Stromal cell of bone marrow (primary cell): ENCODE measurements at places on chromosomes 1 and 21.

DNA sequence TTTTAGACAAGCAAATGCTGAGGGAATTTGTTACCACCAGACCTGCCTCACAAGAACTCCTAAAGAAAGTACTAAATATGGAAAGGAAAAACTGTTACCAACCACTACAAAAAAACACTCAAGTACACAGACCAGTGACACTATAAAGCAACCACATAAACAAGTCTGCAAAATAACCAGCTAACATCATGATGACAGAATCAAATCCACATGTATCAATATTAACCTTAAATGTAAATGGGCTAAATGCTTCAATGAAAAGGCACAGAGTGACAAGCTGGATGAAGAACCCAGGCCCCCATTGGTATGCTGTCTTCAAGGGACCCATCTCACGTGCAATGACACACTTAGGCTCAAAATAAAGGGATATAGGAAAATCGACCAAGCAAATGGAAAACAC lies 529.9 kb upstream of the CAMK1G start:
- no peak for DNase-seq

- no peak for DNase-seq
These were observed 6.8 kb upstream of the MYCL start for GRCh38 chr1:39908534-39908933.

DNA sequence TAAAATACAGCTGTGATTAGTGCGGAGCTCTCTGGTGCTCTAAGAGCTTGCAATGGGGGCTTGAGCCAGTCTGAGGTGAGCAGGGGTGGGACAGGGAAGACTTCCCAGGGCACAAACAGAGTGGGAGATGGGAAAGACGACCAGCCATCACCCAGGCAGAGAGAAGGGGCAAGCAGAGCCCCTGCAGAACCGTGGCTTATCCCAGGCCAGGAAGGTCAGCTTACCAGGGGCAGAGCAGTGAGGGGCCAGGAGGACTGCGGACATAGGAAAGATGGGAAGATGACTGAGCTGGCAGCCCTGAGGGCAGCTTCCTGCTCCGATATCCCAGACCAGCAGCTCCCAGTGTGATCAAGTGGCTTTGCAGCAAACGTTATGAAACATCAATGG lies 55.4 kb upstream of the IFFO2 start:
- DNase-seq, result no peak

DNA sequence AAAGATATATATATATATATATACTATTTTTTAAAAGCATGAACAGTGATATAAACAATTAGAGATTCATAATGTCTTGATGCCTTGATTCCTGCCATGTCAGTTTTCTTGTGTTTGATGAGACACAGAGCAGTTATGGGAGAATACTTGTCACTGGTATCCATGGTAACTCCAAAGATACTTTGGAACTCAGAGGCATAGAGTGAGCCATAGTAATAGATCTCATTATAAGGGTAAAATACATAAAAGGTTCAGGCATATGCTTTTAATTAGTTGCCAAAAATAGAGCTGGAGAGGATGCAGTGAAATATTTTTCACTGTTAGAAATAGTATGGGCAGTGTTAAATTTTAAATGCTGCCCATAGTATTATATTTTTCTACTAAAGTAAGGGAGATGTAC lies 134.1 kb downstream of the SYT14 start:
- peak; percentile 55 for DNase-seq

DNA sequence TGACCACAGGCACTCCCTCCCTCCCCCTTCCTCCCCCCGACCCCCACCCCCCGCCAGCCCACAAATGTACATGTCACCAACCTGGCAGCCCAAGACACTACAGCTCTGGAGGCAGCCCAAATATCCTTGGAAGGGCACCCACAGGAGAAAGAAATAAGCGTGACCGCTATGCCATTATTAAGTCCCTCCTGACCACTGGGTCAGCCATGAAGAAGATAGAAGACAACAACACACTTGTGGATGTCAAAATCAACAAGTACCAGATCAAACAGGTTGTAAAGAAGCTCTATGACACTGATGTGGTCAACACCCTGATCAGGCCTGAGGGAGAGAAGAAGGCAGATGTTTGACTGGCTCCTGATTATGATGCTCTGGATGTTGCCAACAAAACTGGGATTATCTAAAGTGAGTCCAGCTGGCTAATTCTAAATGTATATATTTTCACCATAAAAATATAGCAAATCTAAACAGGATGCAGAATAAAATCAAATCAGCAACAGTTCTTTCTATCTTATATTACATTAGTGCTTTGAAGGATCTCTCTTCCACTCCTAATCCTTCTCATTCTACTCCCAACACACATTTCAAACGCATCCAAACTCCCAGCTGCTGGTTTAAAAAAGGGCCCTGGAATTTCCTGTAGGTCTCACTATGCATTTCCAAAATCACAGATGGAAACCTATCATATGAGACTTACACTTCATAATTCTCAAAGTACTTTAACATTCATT lies 77.4 kb upstream of the SLFNL1 start:
- DNase-seq, result no peak
